ENCODE measurements at places on chromosomes 1 and 21.

- DNase-seq = no peak
Measured at GRCh38 chr1:11708554-11709350, 17.2 kb downstream of the DRAXIN start.

- DNase-seq = no peak
Measured at GRCh38 chr1:200311256-200311655, 98.6 kb downstream of the ZNF281 start.

GRCh38 chr1:167555971-167556714, 2.6 kb upstream of the CREG1 start:
- peak; percentile 16 for DNase-seq

GRCh38 chr1:158679289-158679688, 7.2 kb downstream of the SPTA1 start:
- DNase-seq = no peak

- no peak for DNase-seq
Measured at GRCh38 chr1:158007667-158008386, 14.4 kb downstream of the KIRREL1 start.

DNA sequence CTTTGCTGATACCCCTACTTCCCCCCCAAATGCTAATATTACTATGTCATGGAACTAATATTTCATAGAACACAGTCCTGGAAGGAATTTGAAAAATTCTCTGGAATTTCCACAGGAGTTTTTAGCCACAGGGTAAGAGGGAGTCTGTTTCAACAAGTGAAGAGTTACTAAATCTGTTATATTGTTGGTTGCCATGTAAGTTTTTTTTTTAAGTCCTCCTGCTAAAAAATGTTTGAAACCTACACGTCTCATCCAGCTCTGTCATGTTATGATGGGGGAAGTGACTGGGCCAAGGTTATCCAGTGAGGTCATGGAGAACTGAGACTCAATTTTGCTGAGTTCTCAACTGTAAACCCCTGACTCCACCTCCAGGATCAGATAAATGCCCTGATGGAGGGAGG, 60.8 kb upstream of the USP24 start:
- no peak for DNase-seq

- no peak for DNase-seq
Measured at GRCh38 chr1:33072707-33073106, 8.2 kb upstream of the AZIN2 start.

DNA sequence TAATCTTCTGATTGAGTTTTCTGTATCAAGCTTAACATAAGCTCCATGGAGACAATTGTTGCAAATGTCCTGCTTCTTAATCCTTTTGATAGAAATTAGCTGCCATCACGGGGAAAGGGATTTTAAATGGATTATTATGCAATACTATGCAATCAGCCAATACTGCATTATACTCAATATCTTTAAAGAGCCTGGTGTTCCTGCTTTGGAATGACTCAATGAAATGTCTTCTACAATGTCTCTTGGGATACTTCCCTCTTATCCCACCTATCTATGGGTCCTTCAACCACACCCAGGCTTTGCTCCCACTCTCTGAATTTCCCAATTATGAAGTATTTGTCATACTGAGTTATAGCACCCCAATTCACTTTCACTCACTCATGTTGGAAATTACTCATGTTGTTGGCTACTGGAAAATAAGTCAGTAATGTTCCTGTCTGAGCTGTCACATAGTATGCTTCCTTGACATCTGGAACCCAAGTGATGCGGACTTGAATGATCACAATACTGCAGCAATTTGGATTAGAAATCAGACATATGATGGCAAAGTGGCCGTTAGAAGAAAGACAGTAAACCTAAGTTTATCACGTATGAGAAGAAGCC, 85.0 kb downstream of the TPR start:
- no peak for DNase-seq

DNA sequence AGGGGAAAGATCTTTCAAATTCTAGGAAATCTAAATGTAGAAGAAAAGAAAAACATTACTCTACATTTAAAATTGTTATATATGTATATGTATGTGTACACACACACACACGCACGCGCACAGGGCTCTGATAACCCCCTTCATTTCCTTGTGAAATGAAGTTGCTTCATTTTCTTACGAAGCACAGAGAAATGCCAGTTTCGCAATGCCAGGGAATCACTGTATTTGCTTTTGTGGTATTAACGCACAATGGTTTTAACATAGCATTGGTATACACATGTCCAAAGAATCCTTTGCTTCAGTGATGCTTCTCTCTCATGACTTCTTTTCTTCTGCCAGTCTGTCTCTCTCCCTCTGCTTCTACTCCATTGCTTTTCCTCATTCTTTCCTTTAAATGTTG, 8.4 kb upstream of the DDAH1 start:
- no peak for DNase-seq

DNA sequence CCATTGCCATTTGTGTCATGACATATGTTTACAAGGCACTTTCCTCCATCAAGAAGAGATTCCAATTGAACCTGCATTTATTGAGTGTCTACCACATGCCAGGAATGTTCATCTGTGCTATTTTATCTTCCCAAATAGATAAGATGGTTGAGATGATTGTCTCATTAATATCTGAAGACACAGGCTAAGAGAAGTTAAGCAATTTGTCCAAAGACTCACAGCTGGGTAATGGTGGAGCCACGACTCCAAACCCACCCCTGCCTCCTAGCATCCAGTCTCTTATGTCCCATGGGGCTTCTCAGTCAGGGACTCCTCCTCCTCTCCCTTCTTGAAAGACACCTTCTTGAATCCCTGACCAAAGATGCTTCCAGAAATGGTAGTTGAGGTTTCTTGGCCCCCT, 68.1 kb downstream of the STUM start:
- DNase-seq = no peak

- DNase-seq = no peak
Measured at GRCh38 chr21:20998886-20999285, 677 bp downstream of the NCAM2 start.

DNA sequence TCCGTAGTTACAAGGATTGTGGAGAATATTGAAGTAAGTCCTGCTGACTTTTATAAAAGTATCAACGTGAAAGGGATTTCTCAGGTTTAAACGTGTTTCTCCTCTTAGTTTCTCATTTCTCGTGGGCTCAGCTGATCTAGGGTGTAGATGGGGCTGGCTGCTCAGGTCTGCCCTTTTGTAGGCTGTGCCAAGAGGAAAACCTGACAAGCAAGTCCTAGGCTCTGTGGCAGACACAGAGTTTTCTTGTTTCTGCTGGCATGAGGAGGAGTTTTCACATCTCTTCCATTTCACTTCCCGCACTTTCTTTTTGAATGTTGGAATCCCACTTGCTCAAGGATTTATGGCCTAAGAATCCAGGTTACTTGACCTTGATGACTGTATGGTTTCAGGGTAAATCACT, 14.8 kb downstream of the VPS13D start:
- DNase-seq = no peak

- no peak for DNase-seq
Measured at GRCh38 chr1:51392241-51392640, 61.9 kb upstream of the TTC39A start.

- DNase-seq = no peak
Measured at GRCh38 chr1:47767741-47768100, 229.5 kb downstream of the TRABD2B start.

GRCh38 chr1:57443004-57443403, 19.1 kb upstream of the DAB1 start:
- no peak for DNase-seq

DNA sequence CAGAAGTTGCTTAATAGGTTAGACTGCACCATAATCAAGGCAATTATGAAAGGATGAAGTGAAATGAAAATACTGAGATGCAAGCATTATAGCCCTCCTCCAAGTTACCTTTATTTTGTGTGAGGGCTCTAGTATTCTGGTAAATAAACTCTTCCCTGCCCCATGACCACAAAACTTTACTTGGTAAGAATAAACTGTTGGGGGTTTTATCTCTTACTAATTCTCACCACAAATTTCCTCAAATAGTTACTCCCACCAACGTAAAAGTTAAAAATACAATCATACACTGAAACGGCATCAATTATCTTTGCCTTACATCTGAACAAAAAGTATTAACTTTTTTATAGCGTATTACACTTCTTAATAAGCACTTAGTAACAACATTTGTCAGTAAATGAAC, 29.5 kb downstream of the C21orf91 start:
- no peak for DNase-seq

GRCh38 chr1:169858467-169858866, 35.2 kb downstream of the SCYL3 start:
- no peak for DNase-seq

GRCh38 chr1:172724765-172725613, 66.1 kb downstream of the FASLG start:
- no peak for DNase-seq

DNA sequence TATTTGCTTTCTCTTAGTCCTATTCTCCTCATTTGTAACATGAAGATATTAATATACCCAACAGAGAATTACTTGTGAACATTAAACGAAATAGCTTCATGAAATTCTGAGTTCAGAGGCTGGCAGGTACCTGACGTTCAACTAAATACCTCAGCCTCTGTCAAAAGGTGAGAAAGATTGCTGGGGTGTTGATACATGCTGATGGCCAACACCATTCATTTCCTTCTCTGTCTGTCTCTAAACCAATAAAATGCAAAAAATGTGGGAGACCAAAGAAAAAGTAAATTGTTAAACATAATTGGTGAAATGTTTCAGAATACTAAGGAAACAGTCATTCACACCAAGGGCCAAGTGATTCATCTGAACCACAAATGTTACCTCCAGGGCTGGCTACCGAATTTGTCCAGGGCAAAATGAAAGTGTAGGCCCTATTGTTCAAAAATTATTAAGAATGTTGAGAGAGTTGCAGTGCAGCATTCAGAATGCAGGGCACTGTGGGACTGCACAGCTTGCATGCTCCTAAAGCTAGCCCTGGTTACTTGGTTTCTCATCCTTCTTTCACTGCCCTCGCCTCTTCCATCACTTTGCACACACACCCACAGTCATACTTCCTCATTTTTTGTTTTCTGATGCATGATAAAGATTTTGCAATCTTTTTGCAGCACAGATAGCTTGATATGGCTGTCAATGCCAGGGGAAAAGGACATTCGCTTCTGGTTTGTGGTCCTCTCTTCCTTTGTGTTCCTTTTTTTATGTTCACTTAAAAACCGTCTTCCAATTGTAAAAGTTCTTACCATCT, 414.3 kb upstream of the NR5A2 start:
- no peak for DNase-seq

DNA sequence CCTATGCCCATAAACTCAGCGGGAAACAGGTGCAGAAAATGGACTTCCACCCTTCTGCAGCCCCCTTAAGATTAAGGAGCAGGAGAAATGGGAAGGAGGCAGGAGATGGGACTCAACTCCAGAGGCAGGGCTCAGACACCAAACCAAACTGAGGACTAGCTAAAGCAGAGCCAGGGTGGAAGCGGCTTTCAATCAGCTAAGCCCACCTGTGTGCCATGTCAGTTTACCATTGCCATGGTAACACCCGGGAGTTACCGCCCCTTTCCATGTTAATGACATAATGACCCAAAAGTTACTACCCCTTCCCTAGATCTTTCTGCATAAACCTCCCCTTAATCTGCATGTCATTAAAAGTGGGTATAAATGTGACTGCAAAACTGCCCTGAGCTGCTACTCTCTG, 653.5 kb downstream of the PTPRU start:
- DNase-seq = no peak

DNA sequence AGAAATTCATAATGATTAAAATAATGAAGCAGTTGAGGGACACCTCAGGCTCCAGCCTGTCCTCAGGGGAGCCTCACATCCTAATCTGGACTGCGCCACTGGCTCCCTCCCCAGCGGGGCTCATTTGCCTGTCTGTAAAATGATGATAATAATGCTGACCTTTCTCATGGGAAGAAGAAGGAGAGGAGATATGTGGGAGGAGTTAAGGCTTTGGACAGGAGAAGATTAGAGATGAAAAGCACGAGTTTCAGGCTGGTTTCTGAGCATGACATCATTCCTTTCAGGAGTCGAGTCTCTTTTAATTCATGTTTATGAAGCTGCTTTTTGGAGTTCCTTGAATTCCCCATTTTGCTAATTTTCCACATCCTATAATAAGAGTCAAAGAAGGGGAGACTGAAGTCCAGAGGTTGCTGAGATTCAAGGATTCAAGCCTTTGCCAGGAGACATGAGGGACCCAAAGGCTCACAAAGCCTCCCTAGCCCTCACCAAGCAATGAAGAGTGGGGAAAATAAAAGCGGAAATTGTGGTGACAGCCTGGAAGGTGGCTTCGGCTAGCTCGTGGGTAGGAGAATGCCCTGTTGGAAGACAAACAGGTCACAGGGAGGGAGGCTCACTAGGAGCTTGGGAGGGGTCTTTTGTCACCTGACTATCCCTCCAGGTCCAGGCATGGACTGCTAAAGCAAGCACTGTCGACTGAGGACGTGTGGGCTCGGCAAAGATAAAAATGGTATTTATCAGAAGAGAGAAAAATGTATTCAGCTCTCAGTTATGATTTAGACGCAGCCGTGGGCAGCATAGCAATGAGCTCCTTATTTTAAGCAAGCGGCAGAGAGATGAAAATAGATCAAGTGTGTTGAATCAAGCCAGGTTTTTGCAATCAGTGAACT, 27.5 kb upstream of the STMN1 start:
- DNase-seq = no peak

DNA sequence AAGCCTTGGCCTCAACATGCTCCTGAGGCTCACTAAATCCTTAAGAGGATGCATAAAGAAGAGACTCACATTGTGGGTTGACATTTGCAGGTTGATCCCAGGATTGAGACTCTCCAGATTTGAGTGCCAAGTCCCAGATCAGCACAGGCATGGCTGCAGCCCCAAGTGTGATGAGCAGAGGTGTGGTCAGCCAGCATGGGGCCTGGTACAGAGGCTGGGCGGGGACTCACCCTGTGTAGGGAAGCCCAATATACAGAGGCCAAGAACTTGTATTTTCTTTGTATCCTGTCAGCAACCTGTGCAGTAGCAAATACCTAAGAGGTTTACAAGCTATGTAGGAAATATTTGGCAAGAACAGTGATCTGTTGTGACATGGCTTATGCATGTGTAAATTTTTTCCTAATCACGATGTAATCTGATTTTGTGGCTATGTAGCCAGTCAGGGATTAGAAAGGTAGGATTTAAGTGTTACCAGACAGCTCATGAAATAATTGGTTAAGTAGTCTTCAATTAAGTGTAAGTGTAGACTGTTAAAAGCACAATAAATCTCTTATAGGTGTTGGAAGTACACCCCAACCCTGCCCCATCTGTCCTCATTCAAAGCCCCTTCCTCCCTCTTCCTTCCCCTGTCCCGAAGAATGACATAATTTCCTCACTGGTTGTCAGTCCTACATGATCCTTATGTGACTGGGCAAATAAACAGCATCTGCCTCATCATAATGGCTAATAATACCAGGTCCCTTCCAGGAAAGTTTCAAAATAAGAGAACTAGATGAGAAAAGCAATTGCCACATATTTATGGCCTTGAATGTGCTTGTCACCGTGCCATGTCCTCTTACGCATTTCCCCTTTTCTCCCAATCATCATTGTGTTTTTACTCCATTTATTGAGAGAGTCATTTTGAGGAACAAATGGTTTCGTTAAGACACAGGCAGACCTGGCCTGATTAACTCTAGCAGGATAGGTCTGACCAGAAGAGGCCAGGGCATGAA, 120.9 kb downstream of the HLX start:
- no peak for DNase-seq
